ENCODE measurements at places on chromosomes 2 and 18. TPM values are rescaled to one million over a fixed set of nuclear protein-coding genes. Genes with fewer than 3 reads are reported as not detected.

The MYO7B gene
- not detected for total RNA-seq

DNA sequence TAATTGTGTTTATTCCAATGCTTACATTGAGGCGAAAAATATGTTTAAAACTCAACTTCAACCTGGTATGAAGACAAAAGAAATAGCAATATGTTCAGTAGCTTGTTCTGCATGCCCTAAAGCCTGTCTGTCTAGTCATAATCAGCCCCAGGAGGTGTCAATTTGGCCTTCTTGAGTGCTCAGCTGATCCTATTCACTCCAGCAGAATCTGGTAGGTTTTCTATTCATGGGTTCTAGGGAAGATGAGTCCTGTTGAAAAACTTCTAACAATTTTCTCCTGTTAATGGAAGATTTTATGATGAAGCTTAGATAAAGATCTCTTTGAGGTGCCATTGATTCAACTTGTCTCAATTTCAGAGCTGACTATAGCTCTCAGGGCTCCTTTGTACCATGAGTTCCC is 402.0 kb upstream of the UBE2E3 start:
- DNase-seq = peak; percentile 16

DNA sequence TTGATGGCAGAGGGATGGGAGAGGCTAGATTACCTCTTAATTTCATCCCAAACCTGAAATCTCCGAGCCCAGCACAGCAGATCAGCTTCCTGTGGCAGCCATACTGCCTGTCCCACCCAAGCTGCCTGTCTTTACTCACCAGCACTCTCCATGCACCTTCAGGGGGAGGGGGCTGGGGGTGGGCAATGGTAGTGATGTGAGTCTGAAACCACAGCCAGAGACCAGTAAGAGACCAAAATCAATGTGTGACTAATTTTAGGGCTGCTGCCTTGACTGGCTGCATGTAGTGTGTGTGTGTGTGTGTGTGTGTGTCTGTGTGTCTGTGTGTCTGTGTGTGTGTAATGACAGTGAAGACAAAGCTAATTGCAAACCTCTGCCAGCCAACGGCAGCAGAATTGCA is 11.7 kb upstream of the TEX261 start:
- no peak for DNase-seq

The SPOPL gene
- 24.3 TPM for total RNA-seq
